ENCODE measurements at places on chromosomes 4 and X.

- no peak for DNase-seq
Observed at GRCh38 chr4:187302457-187303150, 578.9 kb upstream of the FAT1 start.

DNA sequence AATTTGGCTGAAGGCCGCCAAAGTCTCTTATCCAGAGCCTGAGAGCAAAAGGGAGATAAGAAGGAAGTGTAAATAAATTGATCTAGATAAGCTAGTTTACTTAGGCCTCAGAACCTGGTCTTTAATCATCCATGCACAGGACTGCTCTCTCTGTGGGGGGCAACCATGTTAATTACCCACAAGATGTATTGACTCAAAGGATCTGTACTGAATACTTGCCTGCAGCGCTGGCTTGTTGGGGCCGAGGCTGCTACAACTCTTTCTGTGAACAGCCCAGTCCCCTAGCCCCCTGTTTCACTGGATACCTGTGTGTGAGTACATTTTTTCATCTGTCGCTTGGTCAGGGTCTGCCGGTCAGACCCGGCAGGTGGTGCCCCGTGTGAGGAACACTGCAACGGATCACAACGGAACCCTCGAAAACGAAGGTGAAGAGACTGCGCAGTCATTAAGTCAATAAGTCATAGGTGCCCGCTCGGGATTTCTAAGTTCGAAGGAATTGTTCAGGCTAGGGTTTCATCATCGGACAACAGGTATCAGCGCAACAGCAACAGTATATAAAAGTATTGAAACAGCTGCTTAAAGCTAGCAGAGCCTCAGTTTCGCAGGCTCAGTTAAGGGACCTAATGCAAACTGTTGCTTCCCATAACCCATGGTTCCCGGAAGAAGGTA lies 8.3 kb downstream of the MAGEA11 start:
- DNase-seq: no peak

GRCh38 chr4:175953960-175954521 lies 111.6 kb upstream of the WDR17 start:
- DNase-seq: no peak

DNA sequence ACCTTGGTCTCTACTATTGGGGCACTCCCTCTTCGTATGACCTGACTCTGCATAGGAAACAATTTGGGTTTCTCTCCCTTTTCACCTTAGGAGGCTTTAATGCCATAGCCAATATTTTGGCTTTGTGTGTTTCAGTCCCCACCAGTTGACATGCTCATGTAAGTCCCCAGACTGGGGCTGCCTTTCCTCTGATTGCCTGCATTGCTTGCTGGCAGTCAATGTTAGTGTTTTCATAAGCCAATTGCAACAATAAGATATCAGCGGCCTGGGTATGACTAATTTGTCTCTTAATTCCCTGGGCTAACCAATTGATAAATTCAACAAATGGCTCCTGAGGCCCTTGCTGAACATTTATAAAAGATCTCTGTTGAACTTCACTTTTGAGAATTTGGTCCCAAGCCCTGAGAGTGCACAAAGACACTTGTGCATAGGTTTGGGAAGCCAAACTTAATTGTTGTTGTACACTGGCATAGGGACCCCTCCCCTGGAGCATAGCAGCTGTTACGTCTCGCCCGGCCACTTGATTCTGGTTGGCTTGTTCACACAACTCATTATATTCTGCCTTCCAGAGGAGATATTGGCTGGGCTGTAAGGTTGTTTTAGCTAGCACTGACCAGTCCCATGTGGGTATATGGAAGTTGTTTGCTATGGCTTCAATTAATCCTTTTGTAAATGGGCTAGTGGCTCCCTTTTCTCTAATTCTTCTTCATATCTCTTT lies 206.2 kb downstream of the PABPC4L start:
- no peak for DNase-seq

- no peak for DNase-seq
Observed at GRCh38 chr4:67466751-67467150, 78.6 kb downstream of the CENPC start.

DNA sequence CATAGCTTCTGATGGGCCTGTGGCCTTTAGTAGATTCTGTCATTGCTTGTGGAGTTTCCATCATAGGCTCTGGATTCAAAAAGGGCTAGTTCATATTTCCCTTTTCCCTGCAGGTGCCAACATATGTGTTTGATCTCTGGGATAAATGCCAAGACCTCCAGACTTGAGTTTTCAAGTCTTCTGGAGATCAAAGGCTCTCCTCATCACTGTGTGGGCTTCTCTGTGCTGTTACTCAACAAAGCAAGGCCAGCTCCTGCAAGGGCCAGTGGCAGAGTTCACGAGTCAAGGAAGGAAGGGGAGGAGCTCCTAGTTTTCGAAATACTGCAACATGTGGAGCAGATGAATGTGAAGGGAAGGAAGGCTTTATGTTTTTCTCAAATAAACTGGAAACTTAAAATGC lies 62.7 kb upstream of the SCML1 start:
- DNase-seq: no peak

- no peak for DNase-seq
Observed at GRCh38 chrX:1215123-1215823, 2.8 kb upstream of the CRLF2 start.

DNA sequence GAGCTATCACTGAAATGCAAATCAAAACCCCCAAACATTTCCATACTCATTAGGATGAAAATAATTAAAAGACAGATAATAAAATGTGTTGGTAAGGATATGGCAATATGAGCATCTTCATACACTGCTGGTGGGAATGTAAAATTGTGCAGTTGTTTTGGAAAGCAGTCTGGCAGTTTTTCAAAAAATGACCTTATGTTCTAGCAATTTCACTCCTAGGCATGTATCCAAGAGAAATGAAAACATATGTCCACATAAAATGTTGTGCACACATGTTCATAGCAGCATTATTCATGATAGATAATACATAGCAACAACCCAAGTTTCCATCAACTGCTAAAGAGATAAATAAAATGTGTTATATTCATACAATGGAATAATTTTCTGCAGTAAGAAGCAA lies 14.8 kb upstream of the GPRASP2 start:
- DNase-seq: no peak

GRCh38 chrX:15245896-15246295 lies 24.0 kb downstream of the ASB9 start:
- no peak for DNase-seq

GRCh38 chrX:22122510-22122909 lies 90.4 kb downstream of the PHEX start:
- DNase-seq: no peak
